ENCODE measurements at places on chromosomes 3 and 15.
A peak's percentile ranks its signal among the peaks of the same experiment; 100 is the strongest.

DNA sequence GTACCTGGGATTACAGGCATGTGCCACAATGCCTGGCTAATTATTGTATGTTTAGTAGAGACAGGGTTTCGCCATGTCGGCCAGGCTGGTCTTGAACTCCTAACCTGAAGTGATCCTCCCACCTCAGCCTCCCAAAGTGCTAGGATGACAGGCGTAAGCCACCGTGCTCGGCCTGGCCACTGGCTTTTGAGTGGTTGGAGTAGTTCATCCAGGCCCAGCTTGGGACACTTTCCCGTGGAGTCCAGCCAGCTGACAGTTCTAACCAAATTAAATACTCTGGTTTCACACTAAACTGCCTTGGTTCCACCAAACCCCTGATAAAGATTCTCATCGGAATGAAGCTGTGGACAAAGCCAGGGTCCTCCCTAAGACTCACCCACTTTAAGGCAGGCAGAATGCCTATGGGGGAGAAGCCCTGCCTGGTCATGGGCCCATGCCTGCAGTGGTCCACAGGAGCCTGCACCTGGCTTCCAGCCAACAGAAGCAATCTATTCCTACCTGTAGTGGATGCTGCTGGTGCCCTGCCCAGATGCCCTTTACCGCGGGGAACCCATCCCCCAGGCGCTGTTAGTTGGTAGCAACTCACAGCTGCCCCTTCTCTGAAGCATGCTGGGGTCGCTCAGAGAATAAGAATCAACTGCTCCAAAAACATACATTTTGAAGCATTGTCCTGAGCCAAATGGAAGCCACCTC lies 5.2 kb upstream of the SLC28A1 start:
- DNase-seq = no peak

DNA sequence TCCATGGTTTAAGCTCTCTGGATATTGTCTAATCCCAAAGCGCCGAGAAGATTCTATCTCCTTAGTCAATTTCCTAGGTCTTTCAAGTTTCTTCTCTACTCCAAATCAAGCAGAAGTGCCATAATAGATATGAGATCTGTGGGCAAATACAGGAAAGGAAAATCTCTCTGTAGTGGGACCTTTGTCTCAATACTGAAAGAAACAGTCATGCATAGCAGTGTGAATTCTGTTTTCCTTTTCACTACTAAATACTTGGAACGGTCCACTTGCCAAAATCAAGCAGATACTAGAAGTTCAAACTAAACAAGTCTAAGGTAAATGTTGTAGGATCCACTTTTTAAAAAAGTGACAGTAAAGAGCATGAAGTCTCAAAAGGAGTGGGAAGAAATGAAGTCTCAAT lies 236.6 kb downstream of the ZMAT3 start:
- DNase-seq = no peak

DNA sequence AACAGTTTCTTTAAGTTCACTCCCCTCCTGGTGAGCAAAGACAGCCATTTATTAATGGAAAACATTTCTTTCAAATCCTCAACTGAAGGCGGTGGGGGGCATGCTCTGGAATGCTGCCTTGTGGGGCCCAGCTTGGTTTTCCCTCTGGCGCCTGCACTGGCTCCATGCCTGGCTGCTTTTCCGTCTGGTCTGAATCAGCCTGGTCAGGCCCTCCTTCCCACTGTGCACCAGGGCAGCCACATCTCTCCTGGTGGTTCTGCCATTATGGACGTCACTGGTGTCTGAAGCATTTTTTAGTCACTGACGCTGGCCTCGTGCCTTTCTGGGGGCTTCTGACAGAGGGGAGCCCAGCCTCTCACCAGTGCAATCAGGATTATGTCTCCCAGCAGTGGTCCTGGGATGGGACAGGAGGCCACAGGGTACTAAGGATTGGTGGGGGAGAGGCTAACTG lies 57.6 kb upstream of the APEH start:
- DNase-seq = no peak

DNA sequence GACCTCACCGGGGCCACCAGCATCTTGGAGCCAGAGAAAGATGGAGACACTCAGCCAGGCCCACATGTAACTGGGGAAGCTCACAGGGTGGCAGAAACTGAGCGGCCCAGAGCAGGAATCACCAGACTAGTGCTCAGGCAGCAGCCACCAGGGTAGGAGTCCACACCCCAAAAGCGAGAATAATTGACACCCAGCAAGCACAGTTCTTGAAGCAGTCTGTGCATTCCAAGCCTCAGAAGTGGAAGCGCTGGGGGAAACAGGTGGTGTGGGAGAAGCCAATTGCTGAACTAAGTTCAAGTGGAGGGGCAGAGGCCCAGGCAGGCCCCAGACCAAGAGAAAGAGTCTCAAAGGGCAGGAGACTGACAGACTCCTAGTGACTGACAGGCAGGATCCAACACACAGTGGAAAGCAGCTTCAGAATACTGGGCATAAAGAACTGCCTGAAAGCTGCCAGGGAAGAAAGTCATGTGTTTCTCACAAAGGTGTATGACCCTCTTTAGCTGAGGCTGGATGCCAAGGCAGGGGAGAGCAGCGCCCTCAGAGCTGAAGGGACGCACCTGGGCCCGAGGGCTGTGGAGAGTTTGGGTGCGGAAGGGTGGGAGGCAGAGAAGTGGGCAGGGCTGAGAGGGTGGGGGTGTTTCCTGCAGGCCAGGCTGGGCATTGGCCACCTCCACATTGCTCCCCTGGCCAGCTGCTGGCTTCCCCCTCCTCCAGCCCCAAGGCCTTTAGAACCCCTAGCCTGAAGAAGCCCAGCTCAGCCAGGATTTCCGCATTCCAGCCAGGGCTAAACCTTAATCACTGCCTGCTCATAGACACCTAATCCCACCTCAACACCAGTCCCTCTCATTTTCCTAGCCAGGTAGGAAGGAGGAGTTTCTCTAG lies 7.7 kb downstream of the NT5DC2 start:
- DNase-seq = no peak

DNA sequence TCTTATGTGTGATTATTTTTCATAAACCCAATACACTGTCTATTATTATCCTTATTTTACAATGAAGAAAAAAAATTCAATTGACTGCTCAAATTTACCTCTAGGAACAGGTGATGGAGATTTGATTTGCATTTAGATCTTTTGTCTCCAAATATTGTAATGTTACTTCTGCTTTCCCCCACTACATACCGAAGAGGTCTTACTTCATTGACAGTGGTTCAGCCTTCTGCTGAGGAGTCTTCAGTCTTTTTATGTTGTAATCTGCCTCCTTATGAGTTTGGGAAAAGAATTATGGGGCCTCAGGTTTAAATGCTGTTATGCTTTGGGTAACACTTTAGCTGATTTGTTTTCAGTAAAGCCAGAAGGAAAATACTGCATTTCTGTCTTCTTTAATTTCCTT lies 199.5 kb downstream of the LPP start:
- DNase-seq = no peak

GRCh38 chr3:159928666-159929065 lies 60.0 kb upstream of the IL12A start:
- DNase-seq = no peak

DNA sequence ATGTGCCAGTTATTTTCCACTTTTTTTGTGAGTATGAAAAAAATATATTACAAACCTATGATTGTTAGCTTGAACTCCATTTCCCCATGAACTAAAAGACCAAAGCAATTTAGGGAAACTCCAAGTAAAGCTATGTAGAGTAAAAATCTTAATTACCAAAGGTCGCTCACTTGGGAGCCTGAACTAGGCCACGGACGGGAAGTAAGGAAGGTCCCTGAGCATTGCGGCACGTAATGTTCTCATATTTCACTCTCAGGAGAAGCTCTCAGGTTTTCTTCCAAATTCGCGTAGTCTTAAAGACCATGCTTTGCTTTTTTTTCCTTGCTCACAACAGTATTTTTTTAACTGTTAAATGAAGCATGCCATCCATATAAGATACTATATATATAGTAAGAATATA lies 215.3 kb upstream of the RARB start:
- no peak for DNase-seq

GRCh38 chr3:65181391-65181871 lies 493.6 kb upstream of the ADAMTS9 start:
- no peak for DNase-seq

- DNase-seq = no peak
These were observed 708.9 kb upstream of the NECTIN3 start for GRCh38 chr3:110362751-110363150.

- no peak for DNase-seq
These were observed 148.7 kb downstream of the TPRG1 start for GRCh38 chr3:189320511-189320910.

GRCh38 chr15:80971143-80971542 lies 18.5 kb downstream of the MESD start:
- no peak for DNase-seq

- DNase-seq = peak; percentile 12
These were observed 427.9 kb upstream of the AGTR1 start for GRCh38 chr3:148269816-148270215.

- no peak for DNase-seq
These were observed 237.4 kb downstream of the MFSD1 start for GRCh38 chr3:159039286-159039685.

- peak; percentile 91 for DNase-seq
These were observed at the start of the genes MRPL47 and NDUFB5 for GRCh38 chr3:179604321-179605078. Gene MRPL47, minus strand, starts transcription at chr3:179604638. Its CDS starts 14 bp downstream, at chr3:179604624. Gene NDUFB5, plus strand, starts transcription at chr3:179604794. Its CDS starts 22 bp downstream, at chr3:179604816.

DNA sequence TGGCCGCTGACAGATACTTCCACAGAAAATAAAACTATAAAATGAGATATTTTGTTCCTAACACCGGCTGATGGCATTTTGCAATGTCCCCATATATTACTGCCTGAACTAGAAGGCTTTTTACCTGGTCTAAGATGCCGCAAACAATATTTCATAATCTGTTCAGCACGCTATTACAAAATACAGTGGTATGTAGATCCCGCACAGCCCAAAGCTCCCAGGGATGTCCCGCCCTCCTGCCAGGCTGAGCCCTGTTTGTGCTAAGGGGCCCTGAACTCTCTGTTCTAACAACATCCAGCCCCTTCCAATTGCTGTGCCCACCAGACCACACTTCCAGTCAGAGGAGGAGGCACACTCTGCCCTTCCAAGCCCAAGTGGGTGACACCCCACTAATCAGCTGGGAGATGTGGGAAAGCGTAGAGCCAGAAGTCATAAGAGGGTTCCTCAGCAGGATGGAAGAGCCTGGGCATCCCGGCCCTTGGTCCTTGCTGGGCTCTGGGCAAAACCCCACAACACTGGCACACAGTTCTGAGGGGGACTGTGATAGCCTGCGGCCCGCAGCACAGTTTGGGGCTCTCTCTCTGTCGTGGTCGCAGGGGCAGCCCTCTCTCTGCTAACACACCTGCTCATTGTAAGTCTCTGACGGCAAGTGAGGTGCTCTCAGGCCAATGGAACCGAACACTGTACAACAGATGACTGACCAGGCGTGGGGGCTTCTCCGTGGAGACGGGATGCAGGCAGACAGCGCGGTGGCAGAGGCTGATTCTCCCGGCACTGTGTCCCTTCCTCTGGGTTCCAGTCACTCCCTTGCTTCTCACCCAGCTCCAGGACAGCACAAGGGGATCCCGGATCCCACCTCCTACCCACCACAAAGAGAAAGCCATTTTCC lies 55.2 kb downstream of the PCSK6 start:
- no peak for DNase-seq

All from HCT116 (cell line).